NCI-H146 (cell line): ENCODE measurements at places on chromosomes 12 and 14.

- no peak for DNase-seq
These were observed 7.7 kb downstream of the CLSTN3 start for GRCh38 chr12:7137908-7138307.

DNA sequence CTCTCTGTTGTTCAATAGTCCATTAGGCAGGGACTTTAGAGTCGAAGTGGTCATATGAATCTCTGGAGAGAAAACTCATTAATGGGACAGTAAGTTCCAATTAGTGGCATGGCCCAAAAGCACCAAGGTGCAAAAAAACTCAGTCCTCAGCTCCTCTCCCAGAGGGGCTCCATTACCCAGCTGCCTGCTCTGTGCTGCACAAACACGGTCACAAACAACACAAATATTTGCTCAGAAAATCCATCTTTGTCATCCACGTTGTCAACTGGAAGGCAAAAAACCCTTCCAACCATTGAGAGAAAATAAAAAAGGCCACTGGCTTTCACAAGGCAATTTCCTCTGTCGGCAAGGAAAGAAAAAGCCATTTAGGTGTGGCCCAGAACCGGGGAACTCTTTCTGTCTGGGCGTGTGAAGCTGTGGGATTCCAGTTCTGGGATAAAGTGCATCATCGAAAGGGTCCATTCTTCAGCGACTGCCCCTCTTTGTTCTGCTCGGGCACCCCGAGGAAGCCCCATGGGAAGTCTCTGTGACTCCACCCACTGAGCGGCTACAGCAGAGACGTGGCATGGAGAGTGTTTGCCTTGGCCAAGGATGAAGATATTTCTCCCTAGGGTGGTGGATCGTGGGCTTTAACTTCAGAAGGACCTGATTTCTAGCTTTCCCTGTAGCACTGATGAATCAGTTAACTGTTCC, 137.6 kb downstream of the VRK1 start:
- no peak for DNase-seq

DNA sequence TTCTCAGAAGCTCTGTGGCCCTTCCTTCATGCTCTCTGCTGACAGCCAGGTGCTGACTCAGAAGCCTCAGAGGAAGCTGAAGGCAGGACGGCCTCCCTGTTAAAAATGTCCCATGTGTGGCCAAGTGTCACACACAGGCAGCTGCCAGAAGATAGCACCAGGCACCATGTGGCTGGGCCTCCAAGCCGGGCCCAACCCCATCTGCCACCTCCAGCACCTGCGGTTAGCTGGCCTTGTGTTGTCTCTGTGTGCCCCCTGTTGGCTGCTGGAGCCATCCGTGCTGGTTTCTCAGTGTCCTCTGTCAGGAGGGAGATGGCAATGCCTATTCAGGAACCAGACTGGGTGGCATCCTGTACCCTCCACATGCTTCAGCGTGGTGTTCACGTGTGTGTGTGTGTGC, 63.2 kb downstream of the TSPAN11 start:
- peak; percentile 87 for DNase-seq

DNA sequence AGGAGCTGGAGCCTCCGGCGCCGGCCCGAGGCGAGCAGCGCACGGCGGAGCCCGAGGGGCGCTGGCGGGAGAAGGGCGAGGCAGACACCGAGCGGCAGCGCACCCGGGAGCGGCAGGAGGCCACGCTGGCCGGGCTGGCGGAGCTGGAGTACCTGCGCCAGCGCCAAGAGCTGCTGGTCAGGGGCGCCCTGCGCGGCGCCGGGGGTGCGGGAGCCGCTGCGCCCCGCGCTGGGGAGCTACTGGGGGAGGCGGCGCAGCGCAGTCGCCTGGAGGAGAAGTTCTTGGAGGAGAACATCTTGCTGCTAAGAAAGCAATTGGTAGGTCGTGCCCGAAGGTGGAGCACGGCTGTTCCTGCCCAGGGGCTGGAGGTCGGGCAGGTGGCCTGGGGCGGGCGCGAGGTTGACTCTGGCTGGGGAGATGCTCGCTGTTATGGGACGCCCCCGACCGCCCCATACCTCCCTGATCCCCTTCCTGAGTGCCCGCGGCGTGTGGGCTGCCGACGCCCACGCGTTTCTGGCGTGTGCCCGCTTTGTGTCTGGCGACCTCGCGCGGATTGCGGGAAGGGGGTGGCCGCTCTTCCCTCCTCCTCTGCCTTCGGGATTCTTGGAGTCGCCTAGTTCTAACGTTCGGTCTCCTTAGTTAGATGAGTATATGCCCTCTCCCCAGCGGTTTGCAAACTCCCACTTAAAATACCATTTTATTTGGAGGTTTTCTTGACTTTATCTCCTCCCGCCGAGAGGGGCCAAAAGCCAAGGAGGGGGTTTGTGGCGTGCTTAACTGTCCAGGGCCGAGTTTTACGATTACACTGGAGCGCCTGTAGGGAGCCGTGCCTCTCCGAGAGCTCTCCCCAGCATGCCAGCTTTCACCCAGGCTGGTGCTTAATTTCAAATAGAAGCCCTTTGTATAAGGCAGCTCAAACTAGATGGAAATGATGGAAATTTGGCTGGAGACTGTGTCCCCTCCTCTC, 752 bp downstream of the DACT1 start:
- peak; percentile 43 for DNase-seq

- no peak for DNase-seq
These were observed 150.3 kb downstream of the DPF3 start for GRCh38 chr14:72743626-72744025.

DNA sequence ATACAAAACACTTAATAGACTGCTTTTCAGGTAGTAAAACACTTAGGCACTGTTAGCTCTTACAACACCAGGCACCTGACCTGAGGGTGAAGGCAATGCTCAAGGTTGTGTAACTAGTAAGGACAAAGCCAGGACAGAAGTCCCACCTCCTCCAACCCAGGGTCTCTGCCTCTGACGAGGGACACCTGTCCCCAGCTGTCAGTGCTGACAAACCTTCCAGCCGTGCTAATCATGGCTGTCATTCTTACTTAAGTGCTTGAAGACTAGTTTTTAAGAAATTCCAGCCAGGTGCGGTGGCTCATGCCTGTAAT, 62.5 kb upstream of the MAX start:
- no peak for DNase-seq

GRCh38 chr14:76954394-76955190, 73.9 kb downstream of the IRF2BPL start:
- no peak for DNase-seq

DNA sequence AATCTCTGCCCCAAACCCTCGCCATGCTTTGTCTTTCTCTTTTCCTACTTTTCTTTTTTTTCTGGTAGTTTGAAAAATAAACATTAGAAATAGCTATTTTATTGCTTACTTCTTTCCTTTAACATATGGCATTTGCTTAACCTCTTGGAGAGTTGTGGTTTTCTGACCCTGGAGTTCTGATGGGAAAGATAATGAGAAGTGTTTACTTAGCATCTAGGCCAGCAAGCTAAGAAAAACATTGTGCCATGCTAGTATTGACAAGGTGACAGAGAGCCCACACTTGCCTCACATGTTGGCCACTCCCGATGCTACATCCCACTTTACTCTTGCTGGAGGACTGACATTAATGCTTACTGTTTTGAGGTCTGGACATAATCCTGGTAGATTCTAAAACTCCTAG, 886.2 kb downstream of the DIO2 start:
- DNase-seq = no peak

DNA sequence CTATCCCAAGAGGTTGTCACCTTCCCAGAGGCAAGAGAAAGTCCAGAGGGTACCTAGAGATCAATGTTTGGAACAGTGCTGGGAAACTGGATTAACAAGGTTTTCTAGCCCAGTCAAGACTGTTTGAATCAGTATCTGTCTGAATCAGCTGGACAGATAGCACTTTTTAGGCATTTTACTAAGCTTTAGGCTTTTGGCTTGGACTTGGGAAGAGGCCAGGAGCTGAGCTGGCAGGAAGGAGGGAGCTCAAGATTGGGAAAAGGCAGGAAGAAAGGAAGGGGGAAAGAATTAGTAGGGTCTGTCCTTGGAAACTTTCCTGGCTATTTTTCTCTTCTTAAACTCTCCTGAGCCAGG, 8.3 kb downstream of the IKZF4 start:
- DNase-seq = no peak

DNA sequence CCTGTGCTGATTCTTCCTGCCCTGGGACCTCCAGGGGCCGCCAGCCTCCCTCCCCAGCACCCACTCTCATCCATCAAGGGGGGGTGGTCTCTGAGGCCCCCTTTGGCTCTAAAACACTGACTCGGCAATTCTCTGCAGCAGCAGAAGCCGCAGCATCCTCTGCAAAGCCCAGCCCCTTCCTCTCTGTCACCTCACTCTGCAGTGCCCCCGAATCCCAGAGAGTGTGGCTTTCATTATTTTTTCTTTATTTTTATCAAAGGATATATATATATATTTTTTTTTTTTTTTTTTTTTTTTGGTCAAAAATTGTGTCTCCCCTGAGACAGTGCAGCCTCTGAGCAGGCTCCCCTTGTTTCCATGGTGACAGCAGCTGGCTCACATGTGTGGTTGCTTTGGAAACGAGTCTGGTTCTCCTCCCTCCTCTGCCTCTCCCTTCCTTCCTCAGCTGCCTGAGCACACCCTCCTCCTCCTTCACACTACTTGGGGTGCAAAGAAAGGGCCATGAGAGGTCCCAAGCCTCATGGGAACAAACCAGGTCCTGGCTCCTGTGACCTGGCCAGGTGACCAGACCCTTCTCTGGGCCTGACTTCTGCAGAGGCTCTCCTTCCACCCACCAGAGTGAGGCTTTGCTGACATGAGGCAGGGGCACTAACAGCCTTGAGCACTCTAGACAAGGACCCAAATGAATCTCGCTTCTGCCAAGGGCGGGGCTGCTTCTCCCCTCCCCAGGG, 100.5 kb downstream of the LRRC74A start:
- peak; percentile 12 for DNase-seq

- DNase-seq = peak; percentile 97
These were observed at the start of gene TUBA1C for GRCh38 chr12:49264873-49265792. Gene TUBA1C, plus strand, starts transcription at chr12:49265082. Its CDS starts 100 bp downstream, at chr12:49265182.
